ENCODE measurements at places on chromosomes 3 and 15.

DNA sequence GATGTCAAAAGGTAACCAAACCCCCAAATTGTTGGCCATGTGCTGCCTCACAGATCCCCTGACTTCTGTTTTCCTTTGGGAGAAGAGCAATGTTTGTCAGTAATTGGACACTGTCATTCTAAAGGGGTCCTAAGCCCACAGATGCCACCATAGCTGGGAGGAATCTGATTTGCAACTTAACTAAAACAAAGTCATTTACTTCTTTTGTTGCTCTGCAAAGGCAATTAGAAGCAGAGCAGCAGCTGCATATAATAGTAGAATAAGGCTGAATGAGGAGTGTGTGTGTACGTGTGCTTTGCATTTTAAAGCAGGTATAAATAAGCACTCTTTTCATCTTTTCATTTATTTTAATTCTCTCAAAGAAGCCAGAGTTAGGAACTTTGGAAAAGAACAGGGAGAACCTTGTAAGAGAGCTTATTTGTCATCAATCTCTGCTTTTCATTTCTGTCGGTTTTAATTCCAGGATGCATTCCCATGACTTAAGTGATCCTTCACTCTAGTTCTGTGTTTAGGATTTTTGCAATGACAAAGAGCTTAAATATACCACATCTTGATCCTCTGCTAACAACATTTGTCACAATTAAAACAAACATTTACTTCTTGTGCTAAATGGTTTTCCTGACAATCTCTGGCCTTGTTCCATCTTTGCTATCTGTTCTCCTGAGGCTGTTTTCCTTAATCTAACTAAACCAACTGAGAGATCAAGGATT is 530.2 kb upstream of the CBLB start:
- DNase-seq, result no peak

DNA sequence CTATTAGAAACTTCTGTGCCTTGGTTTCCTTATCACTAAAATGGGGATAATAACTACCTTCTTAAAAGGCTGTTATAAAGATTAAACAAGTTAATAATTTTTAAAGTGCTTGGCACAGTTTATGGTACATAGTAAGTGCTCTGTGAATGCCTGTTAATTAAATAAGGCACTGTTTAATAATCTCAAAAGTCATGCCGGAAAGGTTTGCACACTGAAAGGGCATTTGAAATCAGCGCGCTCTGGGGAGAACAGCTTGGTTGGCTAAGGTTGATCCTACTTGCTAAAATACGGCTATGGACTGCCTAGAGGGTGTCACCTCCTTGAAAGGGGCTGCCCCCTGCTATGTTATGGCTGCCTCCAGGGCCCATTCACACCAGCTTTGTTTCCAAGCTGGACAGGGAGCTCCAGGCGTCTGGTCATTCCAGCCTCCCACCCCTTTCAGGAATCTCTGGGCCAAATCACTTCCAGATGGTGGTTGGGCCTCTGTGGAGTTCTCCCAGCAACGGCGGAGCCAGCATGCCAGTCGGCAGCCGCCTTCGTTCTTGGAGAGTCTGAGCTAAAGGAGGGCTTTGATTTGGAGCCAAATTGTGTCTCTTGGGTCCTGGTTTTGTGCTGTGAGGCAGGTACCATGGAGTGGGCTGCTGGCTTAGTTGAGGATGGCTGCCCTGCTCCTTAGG is 5.9 kb downstream of the FLNB start:
- DNase-seq, result no peak

DNA sequence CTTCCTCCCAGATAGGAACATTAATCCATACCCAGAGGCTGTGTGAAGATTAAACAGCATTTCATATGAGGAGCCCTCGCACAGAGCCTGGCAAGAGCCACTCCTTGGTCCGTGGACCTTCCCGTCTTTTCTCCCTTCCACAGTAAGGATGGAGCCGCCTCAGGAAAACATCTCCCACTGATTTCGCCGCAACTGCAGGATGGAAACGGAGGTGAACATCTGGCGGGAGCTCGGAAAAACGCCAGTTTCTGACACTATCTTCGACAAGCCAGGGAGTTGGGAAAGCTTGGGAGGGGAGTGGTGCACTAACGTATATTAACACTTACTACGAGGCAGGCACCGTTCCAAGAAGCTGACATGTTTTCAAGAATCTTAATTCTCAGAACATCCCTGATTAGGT is 157.9 kb downstream of the XXYLT1 start:
- DNase-seq, result no peak

DNA sequence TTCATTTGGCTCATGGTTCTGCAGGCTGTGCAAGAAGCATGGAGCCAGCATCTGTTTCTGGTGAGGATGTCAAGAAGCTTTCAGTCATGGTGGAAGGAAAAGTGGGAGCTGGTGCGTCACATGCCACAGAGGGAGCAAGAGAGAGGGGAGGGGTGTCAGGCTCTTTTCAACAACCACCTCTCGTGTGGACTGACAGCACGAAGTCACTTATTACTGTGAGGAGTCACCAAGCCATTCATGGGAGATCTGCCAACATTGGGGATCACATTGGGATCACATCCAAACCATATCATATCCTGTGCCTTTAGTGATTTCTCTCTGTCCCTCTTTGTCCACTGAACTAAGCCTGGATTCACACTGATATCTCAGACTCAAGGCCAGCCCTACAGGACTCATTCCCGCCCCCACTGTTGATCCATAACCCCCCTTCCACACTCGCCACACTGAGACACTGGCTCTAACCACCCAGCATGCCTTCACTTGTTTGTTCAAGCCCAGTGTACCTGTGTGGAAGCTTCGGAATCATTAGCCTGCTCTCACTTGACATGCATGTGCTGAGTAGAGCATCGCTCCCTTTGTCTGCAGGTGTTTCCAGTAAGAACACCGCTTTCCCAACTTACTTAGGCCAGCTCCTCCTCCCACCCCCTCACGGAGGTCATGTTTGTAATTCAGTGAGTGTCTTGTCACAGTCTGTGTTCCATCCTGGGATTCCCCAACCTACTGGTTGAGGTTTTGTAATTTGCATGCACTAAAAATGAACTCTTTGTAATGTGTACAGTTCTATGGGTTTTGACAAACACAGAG is 132.2 kb downstream of the KLF13 start:
- no peak for DNase-seq

DNA sequence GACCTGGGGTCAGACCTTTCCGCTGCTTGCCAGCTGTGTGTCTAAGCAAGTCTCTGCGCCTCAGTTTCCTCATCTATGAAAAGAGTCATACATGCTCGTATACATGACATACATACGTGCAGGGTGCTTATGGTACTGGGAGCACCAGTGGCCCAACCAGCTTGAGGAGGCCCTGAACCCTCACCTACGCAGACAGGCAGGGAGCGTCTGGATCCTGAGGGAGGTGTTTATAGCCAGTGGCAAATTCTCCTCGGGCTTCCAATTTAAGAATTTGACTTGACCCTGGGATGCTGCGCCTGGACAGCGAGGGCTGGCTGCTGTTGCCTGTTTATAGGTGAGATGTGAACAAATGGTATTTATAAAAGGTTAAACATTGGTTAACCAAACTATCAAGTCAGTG is 17.7 kb upstream of the FGD5 start:
- no peak for DNase-seq

DNA sequence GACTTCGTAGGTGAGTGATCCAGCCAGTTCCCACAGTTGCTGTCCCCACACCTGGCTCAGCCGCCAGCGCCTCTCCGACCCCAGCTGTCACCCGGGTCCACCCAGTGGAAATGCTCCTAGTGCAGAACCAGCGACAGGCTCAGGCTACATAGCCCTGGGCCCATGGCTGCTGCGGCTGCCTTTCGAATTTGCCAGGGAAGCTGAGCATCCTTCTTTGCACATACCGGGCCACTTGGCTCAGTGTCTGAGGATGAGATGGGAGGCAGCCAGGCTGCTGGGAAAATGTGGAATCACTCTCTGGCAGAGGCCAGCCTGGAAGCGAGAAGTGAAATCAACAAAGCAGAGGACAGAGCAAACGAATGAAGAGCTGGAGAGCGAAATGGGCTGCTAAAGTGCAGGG is 80.1 kb downstream of the ST8SIA2 start:
- DNase-seq, result no peak

DNA sequence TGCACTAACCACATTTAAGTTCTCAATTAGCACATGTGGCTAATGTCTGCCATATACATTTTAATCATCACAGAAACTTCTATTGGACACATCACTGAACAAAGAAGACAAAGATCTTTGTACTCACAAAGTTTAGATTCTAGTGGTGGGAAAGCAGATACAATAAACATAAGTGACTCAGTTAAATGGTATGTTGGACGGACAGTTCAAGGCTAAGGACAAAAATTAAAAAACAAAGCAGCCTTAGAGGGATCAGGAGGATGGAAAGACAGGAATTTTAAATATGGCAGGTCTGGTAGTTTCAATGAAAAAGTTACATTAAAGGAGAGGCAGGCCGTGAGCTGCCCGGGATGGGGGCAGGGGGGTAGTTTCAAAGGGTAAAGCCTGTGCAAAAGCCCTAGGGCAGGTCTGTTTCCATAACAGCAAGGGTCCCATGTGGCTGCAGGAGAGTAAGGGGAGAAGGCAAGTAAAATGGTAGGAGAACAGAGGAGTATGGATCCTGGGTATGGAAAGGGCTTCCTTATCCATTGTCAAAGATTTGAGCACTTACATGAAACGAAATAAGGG is 220.7 kb downstream of the FHIT start:
- DNase-seq, result no peak

DNA sequence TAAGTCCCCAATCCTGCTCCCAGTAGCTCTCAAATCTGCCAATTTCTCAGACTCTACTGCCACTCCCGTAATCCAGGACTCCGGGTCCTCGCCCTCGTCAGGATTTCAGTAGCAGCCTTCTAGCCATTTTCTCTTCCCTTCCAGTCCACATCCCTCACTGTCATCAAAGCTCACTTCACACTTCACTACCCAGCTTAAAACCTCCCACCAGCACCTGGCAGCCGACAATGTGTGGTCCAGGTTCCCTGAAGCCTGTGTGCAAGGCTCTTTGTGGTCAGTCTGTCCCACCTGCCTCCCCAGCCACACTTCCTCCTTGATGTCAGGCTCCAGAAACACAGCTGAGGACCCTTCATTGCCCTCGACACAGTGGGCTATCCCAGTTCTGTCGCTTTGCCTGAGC is 304.5 kb upstream of the ROPN1 start:
- DNase-seq, result no peak

DNA sequence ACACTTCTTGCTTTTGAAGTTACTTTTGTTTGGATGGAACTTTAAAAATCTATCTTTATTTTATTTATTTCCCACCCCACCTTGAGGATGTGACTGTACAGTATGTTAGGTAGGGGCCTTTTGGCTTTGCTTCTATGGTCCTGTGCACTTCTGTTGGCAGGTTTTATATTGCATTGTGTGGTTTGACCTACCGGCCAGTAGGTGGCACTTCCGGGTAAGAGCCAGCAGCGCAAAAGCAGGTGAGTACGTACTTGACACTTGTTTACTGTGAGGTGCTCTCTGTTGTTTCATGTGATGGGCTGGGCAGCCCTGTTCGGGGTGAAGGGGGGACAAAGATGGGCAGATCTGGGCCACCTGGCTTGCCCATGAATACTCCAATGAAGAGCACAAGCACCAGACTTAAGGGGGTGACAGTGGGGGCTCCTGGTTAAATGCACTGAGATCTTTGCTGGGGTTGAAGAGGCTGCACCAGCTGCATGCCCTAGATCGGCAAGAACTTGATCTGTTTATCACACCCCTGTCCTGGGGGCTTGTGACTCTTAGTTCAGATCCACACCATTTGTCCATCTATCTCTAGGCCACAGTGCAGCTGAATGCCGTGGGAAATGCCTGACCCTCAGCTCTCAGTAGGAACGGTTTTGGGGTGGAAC is 131.6 kb downstream of the NLGN1 start:
- no peak for DNase-seq

- no peak for DNase-seq
Observed at GRCh38 chr3:52162250-52162872, 8.1 kb upstream of the POC1A start.

DNA sequence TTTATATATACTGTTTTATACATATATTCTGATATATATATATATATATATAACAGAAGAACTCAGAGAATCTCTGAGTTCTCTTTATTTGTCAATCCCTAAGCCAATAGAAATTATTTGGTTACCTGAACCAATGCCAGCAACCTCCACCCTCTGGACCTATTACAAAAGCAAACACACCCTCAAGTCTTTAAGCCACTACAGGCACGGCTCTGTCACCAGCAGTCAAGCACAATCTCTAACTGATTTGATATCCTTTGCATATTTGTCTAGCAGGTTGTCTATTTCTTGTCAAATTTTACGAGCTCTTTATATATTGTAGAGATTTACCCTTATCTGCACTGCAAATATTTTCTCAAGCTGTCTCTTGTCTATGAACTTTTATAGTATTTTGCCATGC is 66.6 kb upstream of the TOPAZ1 start:
- DNase-seq, result no peak

- DNase-seq, result no peak
Observed at GRCh38 chr3:72301779-72302178, 516.8 kb upstream of the PROK2 start.

DNA sequence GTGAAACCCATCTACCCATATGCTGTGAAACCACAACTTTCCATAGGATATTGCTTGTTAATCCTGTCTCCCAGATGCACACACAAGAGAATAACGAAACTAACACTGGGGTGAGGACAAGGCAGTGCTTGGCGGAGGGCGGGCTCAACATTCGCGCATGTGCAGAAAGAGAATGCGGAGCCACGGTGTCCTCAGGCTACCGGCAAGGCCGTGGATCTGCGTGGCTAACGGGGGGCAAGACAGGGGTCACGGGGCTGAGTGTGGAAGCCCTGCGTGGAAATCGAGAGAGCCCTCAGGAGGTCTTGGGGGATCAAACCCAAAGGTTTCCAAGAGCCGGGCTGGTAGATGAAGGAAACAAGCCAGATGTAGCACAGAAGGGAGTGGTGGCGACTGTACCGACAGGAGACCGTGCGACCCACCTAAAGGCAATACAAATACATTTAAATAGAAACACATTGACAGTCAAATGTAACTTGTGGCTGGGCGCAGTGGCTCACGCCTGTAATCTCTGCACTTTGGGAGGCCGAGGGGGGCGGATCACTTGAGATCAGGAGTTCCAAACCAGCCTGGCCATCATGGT is 48.5 kb upstream of the TRA2B start:
- no peak for DNase-seq

GRCh38 chr3:141419946-141420345 is 51.6 kb downstream of the ZBTB38 start:
- no peak for DNase-seq

DNA sequence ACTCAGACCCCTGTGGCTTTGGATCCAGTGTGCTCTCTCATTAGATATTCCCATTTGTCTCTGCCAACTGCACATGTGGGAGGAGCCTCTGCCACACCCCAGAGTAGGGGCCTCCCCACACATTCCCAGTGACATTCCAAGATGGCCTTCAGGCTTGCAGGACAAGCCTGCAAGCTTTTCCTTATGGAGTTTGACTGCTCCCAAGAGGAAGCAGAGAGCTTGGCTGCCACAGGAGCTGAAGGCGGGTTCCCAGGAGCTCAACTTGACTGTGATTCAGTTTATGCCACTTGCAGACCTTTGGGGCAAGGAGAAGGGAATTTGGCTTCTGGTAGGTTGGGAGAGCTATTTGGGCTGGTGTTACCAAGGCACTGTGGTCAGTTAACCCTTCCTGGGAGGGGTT is 22.5 kb upstream of the EPHB1 start:
- no peak for DNase-seq

GRCh38 chr3:188259596-188259995 is 105.6 kb downstream of the LPP start:
- no peak for DNase-seq

Measured in GM18507 (cell line).